ENCODE measurements at places on chromosomes 2 and 18.

DNA sequence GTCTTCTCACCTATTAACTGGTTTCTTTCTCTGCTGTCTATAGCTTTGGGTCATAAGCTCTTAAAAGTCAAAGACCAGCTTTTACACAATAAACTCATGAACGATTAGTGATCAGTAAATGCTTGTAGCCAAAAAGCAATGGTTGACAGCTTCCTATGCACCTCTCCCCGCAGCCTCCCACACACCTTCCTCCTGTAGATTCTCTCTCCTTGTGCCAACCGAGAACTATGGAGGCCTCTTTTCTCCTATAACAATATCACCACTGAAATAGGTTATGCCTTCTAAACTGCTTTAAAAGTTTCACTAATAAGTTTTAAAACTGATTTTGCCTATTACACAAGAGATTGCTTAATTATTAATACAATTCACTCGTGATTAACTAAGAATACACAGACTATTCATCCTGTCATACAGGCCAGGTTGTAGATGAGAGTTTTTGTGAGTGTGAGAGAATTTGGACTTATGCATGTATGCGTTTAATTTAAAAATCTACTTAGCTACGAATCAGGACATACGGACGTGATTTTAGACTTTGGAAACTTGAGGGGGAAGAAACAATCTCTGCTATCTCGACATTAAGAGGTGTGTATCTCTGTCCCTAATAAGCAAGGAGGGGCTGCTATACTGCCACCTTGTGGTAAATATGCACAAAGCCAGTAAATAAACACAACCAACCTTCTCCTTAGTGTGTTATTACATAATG lies 229.1 kb upstream of the RBBP8 start:
- no peak for DNase-seq

GRCh38 chr18:27240383-27240782 lies 55.3 kb upstream of the CHST9 start:
- no peak for DNase-seq

DNA sequence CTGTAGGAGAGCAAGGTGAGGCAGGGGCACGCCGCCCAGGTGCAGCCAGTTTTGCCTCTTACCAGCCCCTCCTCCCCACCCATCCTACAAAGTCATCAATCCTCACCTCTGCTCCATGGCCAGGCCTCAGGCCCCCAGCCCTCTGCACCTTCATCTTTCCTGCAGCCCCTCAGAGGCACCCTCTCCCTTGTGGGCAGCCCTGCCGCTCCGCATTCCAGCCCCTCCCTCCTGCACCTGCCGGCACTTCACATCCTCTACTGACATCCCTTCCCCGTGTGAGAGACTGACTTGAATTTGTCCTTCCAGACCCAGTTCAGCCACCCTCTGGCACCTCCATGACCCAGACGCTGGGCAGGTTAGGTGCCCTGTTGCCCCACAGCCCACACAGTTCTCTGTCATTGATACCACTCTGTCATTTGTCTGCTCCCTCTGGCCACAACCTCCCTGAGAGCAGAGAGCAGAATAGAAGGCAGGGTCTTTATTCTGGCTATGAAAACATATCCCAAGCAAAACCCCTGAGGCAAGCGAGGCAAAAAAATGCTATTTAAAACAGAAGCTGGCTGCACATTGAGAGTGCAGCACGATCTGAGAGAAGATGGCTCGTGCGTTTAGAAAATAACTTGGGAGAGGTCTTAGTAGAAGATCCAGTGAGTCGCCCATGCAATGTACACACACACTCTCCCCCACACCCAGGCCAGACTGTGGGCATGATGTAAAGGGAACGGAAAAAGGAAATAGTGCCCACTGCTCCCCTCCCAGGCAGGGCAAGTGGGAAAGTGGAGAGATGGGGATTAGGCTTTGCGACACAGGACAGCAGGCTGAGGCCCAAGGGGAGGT lies 25.9 kb downstream of the SDC1 start:
- no peak for DNase-seq

GRCh38 chr2:198715302-198715835 lies 742.4 kb downstream of the SATB2 start:
- DNase-seq, result no peak

DNA sequence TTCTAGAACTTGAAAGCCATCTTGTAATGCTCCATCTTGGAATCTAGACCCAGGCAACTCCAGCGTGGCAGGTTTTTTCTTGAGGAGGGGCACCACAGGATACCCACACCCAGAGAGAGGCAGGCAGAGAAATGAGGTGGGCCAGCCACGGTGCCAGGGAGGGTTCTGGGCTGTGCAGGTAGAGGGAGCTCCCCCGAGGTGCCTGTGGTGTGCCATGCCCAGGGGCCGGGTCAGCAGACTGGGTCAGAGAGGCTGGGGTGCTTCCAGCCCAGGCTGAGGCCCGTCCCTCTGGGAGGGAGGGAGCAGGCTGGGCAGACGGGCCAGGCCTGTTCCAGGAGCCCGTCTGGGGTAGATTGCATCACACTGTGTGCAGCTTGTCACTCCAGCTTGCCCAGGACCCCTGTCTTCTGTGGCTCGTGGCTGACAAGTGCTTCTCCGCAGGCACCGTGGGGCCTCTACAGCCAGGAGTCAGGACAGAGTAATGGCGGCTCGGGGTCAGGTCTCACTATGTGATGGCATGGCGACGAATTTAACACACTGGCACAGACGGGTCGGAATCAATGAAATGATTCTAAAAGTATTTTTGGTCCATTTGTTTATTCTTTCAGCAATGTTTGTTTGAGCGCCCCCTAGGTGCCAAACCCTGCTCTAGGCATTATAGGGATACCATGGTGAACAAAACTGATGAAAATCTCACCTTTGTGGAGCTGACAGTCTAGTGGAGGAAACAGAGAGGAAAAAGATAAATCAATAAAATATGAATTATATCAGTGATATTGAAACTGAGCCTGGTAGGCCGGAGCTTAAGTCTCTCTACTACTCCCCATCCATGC lies 144.0 kb downstream of the ACOXL start:
- DNase-seq, result no peak

- no peak for DNase-seq
Observed at GRCh38 chr2:26273501-26273900, 28.8 kb downstream of the HADHB start.

DNA sequence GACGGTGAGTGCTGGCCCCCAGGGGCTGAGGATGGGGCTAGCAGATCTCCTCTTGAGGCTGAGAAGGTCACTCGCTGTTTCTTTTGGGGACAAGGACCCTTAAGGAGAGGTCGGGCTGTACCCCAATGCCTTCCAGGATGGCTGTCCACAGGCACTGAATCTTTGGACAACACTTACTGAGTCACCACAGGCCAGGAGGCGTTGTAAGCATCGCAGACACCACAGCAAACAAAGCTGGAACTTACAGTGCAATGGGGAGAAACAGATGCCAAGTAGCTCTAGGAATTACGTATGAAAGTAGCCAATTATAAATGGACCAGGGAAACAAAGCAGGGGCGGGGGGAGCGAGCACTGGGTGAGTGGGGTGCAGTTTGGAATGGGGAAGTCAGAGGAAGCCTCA lies 219.8 kb downstream of the GLI2 start:
- no peak for DNase-seq

- DNase-seq, result no peak
Observed at GRCh38 chr18:79739440-79739778, 58.3 kb upstream of the KCNG2 start.

- DNase-seq, result no peak
Observed at GRCh38 chr2:66477135-66477842, 42.4 kb downstream of the MEIS1 start.

GRCh38 chr2:160753960-160754359 lies 260.4 kb upstream of the RBMS1 start:
- DNase-seq, result no peak

DNA sequence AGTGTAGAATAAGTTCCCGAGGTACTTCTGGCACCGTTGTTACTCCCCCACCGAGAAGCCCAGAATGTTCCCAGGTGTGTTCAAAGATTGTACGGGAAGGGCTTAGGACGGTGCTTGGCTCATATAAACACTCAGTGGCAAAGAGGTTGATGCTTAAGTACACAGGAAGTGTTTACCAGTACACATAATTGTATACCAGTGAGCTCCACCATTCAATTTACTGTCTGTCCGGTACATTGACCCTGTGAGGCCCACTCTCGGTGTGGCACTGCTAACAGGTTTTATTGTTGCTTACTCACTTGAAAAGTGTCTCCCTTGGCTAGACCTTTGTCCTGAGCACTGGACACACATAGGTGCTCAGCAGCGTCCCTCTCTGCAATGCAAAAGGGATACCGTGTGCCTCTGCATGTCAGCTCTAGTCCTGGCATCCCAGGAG lies 191.0 kb downstream of the NEDD4L start:
- DNase-seq, result no peak

DNA sequence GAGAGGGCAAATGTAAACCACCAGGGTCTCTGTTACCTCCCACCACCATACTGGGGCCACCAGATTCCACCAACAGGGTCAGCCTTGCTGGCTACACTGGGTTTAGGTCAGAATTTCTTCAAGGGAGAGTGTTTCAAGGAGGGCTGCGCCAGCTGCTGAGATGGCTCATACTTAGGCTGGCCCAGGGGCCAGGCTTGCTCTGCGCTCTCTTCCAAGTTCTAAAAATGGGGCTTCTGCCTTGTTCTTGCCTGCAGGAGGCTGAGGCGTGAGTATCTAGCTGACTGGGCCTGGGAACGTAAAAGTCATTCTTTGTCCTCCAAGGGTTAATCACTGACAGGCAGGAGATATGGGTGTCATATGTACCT lies 28.1 kb downstream of the MRPL33 start:
- peak; percentile 42 for DNase-seq

DNA sequence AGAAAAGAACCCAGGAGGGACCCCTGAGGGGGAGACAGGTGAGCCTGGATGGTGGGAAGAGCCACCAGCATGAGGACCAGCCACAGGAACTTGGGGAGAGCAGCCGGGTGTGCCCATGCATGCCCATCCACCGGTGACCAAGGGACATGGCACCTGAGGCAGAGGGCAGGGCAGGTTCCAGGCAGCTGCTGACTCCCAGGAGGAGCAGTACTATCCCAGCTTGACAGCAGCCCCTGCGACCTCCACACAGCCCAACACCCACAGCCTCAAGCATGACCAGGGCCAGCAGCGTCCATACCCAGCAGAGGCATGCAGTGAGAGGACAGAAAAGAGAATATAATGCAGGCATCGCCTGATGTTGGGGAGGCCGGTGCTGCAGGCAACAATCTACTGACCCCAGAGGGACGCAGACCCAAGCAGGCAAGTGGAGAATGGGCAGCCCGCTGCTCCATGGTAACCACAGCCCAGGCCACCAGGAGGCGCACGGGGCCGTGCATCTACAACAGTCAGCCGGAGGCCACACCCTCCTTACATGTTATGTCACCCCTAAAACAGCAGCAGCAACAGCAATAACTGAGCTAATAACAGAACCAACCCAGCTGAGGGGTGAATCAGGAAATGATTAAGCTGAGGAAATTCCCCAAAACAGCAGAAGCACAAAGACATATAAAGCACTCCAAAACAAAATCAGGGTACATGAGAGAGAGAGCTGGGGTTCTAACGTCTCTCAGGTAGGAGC lies 44.1 kb downstream of the ANKMY1 start:
- DNase-seq, result peak; percentile 14

DNA sequence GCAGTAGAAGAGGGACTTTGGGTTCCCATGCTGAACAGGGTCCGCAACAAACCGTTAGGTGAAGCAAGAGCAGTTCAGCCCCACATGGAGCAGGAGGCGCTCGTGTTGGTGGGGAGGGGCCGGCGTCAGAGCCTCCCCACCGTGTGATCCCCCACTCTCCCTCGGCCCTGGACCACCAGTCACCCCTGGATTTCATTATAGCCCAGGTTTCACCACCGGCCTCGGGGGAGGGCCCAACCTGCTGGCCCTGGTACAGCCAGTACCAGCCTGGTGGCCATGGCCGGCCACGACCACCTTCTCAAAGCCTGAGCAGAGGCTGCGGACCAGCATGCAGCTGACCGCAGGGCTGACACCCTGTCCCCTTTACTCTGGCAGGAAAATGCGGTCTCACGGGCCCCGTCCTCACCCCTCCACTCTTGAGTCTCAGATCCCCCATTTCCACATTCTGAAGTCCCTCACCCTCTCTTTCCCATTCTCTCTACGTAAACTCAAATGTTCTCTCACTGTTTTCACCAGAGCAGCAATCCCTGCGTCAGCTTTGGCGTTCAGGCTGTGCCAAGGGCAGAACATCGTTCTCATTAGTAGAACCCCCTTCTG lies 8.6 kb downstream of the MLPH start:
- no peak for DNase-seq

DNA sequence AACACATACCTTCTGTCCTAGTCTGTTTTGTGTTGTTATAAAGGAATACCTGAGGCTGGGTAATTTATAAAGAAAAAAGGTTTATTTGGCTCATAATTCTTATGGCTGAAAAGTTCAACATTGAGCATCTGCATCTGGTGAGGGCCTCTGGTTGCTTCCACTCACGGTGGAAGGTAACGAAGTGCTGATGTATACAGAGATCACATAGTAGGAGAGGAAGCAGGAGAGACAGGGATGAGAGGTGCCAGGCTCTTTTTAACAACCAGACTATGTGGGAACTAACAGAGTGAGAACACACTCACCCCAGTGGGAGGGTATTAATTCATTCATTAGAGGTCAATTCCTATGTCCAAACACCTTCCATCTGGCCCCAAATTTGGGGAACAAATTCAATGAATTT lies 463.8 kb downstream of the DSC3 start:
- no peak for DNase-seq

DNA sequence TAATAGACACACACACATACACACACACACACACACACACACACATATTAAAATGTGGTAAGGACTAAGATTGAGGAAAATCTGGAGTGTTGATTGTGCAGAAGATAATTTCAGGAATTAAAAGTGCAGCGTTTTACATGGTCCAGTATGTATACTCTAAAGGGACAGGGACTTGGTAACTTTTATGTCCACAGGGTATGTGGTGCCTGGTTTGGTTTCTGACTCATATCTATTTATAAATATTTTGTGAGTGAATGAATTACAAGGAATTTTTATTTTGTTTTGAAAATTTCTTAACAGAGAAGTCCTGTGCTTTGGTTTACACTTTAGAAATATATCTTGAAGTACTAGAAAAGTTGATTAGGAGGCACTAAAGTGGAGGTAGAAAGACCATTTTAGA lies 287.7 kb upstream of the NXPH2 start:
- DNase-seq, result no peak

- DNase-seq, result no peak
Observed at GRCh38 chr2:127762846-127763245, 48.1 kb downstream of the WDR33 start.

GRCh38 chr2:71886241-71886640 lies 261.4 kb downstream of the CYP26B1 start:
- no peak for DNase-seq

DNA sequence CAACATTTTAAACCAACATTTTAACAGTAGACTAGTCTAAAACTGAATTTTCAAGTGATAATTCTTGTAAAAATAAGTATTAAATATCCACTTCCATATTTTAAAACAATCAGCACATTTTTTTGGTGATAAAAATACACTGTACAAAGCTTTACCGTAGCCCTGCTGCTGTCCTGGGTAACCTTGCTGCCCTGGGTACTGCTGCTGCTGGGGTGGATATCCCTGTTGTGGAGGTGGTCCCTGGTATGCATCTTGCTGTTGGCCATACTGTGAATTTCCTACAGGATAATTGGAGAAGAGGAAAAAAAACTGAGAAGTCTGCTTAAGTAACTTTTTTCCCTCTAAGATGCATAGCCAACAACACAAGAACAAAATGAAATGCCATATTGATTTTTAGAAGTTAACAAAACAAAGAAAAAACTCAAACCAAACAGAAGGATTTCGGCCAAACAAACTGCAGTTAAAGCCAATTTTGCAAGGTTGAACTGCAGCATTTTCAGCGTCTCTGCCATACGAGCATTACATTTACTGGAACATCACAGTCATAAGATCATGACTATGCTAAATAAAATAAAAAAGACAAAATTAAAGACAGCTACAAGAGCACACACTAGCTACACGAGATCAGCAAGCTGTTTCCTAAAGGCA lies 55.4 kb downstream of the SS18 start:
- no peak for DNase-seq

All from GOT3 (cell line).